ENCODE measurements at places on chromosomes 2 and 18.

GRCh38 chr2:28613633-28614501 lies 118.0 kb downstream of the PLB1 start:
- peak; percentile 46 for DNase-seq

DNA sequence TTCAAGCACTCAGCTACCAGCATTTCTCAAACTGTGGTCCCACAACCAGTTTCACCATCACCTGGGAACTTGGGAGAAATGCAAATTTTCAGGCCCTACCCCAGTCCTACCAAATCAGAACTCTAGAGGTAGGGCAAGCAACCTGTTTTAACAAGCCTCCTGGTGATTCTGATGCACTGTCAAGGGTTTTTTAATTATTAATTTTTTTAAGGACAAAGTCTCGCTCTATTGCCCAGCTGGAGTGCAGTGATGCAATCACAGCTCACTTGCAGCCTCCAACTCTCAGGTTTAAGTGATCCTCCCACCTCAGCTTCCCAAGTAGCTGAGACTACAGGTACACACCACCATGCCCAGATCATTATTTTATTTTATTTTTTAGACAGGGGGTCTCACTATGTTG lies 7.8 kb downstream of the ACMSD start:
- no peak for DNase-seq

DNA sequence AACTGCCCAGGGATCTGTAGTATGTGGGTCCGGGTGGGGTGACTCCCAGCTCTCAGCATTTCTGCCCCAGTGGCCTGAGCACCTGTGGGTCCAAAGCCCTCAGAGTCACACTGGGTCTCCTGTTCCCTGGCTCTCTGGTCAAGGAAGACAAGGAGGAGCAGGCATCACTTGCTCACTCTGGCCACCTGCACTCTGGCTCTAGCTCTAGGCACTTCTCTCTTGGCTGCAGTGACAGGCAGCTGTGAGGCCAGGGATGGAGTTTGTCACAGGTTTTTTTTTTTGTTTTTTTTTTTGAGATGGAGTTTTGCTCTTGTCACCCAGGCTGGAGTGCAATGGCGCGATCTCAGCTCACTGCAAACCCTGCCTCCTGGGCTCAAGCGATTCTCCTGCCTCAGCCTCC lies 84.6 kb downstream of the HS1BP3 start:
- DNase-seq = no peak

GRCh38 chr2:128558441-128558840 lies 239.8 kb upstream of the HS6ST1 start:
- DNase-seq = no peak

DNA sequence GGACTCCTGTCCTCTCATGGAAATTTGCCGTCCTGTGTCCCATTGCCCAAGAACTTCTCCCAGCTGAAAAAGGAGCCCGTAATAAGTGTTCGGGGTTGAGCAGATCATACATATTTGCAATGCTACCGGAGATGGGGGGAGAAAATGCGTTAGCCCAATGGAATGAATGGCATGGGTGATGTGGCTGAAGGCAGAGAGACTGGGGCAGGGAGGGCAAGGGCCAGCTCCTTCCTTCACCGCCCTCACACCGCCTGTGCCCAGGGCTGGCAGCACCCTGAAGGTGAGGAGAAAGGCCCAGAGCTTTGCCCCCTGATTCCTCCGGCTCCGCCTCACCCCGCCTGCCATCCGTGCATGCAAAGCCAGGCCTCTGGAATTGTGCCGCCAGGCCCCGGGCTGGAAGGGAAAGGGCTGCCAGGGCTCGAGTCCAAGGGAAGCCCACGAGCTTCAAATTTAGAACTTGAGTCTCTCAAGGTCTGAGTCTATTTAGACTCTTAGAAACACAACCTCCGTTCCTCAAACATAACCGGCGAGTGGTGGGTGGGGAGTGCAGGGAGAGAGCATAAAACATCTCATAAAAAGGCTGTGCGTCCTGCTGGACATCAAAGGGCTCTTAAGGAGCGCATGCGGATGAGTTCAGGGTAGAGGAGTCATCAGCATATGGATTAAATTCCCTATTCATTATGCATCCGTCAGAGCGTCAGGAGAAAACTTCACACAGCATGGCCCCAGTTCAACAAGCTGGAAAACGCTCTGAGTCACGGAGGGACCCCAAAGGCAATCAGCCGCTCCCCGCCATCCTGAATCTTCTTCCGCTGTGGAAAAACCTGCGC lies 121.7 kb upstream of the GLI2 start:
- DNase-seq = peak; percentile 66

- DNase-seq = no peak
Observed at GRCh38 chr2:107364361-107364950, 462.2 kb upstream of the RGPD4 start.

- DNase-seq = peak; percentile 38
Observed at GRCh38 chr18:42047721-42048120, 92.7 kb downstream of the PIK3C3 start.

DNA sequence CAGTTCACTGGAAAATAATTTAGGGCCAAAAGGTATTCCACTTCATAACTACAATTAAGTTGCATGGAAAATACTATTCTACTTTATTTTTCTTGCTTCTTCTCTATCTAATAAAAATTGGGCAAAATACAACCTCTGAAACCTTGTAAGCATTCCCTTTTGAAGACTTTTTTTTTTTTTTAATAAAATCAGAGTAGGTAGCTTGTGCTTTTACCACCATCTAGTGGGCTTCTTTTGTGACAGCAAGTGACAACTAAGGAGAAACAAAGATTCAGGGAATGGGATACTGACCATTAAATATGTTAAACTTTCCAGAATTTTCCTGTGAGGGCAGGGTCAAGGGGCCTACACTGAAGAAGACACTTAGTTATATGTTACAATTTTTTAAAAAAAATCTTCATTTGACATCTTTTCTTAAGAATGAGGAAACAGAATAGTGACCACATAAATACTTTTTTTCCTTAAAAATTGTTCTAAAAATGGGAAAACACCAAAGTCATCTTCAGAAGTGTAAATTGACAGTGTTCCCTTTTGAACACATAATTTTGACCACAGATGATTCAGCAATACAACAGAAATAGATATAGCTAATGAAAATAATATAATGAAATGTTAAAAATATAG lies 1183.2 kb upstream of the ACVR2A start:
- peak; percentile 56 for DNase-seq
